ENCODE measurements at places on chromosomes 2 and 18.

DNA sequence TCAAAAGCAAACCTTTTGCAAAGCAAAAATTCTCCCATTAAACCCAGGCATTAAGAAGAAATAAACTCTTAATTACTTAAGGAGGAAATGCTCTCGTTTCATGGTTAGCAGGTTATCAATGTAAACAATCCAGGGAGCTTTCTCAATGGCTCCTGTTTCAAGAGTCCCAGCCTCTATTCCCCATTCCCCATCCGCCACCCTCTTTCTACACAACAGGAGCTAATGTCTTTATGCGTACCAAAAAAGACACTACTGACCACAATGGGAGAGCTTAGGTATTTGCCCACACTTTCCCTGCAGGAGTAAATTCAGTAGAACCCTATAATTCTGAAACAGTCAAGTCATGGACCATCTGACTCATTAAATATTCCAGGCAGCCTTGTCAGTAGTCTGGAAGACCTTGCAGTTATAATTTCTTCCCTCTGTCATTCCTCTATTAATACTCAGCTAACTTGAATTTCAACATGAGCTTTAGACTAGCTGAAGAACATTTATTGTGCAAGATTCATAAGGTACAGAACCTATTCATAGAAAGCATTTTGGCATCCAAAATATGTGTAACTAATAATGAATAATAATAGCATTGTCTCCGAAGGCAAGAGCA lies 48.6 kb downstream of the SLC8A1 start:
- no peak for DNase-seq

DNA sequence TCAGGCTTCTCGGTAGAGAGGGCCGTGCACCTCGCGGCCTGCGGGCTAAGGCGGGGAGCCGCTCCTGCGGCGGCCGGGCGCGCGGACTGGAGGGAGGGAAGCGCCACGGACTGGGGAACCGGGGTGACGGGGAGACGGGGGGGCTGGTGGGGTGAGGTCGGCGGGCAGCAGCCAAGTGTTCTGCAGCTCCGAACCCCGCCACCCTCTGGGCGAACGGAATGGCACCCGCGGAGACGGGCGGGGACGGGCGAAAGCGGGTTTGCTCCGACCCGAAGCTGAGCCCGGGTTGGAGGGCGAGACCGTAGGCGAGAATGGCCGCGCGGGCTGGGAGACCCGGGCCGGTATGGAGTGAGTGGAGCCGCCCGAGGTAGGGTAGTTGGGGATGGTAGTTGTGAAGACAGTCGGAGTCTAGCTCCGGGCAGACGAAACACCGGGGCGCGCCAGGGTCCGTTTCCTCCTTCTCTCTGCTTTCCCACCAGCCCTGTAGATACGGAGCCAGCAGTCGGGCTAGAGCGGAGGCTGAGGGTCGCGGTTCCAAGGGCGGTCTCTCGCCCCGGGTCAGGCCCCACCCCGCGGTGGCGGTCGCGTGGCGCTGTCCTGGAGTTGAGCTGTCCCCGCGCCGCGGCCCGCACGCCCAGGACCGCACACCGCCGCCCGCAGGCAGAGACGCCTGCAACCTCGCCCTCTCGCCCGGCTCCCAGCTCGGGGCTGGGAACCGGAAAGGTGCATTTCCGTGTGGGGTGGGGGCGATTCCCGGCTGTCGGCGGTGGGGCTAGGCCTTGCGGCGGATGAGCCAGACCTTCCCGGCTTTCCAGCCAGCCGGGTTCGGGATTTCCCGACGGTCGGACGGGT lies 160.3 kb upstream of the SIX2 start:
- DNase-seq, result no peak

DNA sequence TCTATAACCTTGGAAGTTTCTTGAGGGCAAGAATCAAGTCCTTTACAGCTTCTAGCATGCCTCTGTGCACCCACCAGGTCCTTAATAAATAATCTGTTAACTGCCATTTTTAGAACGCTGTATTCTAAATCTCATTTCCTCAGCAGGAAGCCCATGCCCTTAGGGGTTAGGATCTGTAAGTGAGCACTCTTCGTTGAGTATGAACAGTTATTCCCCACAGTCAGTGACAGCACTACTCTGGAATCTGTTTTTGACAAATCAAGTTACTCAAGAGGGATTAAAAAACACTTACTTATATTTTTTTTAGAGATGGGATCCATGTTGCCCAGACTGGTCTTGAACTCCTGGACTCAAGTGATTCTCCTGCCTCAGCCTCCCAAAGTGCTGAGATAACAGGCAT lies 14.6 kb downstream of the PAIP2B start:
- DNase-seq, result no peak

DNA sequence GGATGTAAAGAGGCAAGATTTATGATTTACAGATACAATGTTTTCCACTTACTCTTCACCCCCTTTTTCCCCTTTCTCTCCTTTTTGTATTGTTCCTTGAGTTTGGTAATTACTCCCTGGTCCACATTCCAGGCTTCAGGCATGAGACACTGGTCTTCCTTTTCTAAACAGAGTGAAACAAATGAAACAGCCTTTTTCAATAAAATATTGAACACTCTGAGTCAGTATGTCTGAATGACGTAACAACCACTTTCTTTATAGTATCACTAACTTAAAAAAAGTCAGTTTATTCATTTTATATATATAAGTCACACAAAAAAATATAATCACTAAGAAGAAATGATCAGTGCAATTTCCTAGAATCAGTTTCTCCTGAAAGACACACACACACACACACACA lies 79.7 kb downstream of the STRN start:
- no peak for DNase-seq

- DNase-seq, result no peak
Observed at GRCh38 chr2:32264422-32265105, at the start of gene NLRC4. TSS of gene NLRC4 (minus strand) at chr2:32264886. CDS start at chr2:32256775, 8,111 bp downstream.

GRCh38 chr2:42789751-42790150 lies 2.6 kb downstream of the HAAO start:
- no peak for DNase-seq

DNA sequence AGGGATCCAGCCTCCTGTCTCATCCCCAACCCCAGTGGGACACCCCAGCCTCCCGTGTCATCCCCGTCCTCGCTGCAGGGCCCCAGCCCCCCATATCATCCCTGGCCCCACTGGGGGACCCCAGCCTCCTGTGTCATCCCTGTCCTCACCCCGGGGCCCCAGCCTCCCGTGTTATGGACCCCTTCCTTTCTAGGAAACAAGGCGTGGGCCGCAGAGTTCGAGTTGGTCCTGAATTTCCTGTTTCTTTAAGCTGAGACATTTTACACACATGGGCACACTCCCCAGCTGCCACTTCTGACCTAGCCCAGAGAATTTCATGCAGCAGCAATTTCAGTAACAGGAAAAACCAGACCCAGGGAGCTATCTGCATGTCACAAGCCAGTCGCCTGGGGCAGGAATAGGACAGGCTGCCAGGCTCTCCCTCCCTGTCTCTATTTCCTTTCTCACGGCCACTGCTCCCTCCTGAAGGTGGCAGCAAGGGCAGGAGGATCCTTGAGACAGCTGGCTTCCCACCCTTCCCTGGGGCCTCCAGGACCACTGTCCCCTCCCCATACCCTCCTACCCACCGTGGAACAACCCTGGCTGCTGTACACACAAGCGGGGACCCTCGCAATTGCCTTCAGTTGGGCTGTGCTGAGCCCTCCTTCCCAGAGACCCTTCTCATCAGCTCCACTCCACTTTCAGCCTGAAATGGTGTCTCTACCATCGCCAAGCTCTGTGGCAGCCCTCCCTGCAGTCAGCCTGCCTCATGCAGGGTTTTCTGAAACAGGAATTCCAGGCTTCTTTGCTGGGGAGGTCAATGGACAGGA lies 141.9 kb upstream of the ID2 start:
- DNase-seq, result no peak

DNA sequence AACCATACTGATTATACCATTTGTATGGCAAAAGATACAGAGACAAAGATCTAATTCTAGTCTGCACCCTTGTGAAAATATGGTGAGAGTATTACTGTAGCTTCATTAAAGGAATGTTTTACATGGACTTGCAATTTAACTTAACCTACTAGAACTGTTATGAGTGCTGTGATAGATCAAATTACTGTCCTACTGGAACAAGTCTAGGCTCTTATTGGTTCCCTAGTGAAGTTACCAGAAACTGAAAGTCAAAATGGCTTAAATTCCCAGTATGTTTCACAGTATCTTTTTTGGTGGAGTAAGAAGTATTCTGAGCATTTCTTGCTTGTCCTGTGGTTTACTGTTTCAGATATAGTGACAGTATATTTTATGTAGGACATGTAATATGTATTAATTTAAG lies 3.8 kb upstream of the TBR1 start:
- DNase-seq, result no peak

DNA sequence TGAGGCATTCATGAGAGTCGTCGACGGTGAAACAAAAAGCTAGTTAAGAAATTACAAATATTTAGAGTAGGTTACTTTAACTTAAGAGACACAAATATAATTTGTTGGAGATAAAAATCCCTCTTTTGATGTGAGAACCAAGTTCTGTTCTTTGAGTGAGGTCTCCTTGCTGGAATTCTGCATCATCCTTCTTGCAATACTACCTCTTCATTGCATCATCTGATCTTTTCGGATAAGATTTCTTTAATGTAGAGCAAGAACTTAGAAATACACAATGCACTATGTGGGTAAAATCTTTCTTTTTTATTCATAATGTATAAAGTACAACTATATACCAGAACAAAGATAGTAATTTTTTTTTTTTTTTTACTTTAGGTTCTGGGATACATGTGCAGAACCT lies 118.4 kb downstream of the ARL4C start:
- DNase-seq, result no peak

DNA sequence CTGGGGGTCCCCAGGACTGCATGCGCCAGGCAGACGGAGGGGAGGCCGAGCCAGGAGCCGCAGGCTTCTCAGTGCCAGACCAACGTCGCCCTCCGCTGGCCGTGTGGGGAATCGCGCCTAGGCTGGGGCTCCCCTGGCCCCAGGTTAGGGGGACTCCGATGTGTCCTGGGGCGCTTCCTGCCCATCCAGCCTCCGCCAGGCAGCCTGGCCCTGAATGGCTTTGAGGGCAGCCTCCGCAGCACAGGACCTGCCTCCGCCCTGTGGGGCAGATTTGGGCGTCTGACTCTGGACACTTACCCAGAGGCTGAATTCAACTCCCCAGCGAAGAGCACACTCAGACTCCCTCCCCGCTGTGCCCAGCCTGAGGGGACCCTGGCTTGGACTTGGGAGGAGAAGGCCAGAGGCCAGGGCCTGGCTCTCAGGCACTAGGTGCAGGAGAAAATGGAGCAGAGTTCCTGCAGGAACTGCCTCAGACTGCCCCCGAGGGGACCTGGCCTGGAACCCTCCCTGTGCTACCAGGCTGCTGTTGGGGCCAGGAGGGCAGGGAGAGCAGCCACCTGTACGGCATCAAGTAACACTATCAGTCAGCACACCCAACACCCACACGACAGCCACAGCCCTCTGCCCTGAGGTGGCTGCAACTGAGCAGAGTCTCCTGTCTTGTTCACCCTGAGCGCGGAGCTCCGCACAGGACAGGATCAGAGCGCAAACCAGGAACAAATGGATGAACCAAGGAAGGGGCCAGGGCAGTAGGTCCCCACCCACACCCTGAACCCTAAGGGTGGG lies 597 bp upstream of the TEKT4 start:
- DNase-seq, result no peak

DNA sequence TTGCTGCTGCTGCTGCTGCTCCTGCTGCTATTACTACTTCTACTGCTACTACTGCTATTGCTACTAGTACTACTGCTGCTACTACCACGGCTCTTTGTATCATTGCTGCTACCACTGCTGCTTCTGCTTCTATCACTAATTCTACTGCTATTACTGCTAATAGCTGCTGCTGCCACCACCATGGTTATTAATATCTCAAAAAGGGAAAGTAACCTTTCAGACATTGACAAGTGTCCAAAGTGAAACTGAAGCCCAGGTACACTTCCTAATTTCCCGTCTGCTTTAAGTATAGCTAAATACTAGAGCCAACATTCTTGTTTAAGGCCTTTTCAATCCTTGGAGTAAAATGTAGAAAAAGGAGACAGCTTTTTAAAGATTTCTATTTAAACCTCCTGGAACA lies 45.4 kb upstream of the EHBP1 start:
- DNase-seq, result no peak

- no peak for DNase-seq
Observed at GRCh38 chr2:199757233-199757870, 93.6 kb downstream of the FTCDNL1 start.

- no peak for DNase-seq
Observed at GRCh38 chr2:11862049-11862448, 115.6 kb downstream of the LPIN1 start.

DNA sequence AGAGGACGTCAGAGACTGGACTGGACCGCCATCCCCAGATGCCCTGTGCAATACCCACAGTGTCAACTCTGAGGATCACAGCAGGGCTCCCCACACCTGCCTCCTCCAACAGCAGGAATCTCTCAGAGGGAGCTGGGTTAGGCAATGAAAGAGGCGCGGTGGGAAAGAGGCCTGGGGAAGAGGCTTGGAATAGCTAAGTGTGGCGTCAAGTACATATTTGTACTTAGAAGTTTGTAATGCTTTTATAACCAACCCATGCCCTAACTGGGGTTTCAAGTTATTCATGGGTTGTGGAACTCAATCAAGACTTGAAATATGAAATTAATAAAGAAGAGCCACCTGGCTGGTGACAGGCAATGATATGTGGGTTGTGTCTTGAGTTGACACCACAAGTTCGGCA lies 28.7 kb downstream of the CYP26B1 start:
- DNase-seq, result no peak
